ENCODE measurements at places on chromosomes 1 and 21. TPM values are rescaled to one million over a fixed set of nuclear protein-coding genes. Genes with fewer than 3 reads are reported as not detected.

- H3K36me3 ChIP-seq: no peaks in the 10 kb centered on the region
- no peak overlapping the region for H3K4me3 ChIP-seq
- H3K4me1 ChIP-seq: no peaks in the 10 kb centered on the region
- H3K27ac ChIP-seq: no peak overlapping the region
- no peak for DNase-seq
- H3K27me3 ChIP-seq: no peaks in the 10 kb centered on the region
Measured at GRCh38 chr1:7447736-7448135, 323.4 kb upstream of the VAMP3 start.

- DNase-seq: no peak
- H3K27me3 ChIP-seq: no peaks in the 10 kb centered on the region
- peaks cover 30% of the 10 kb centered on the region for H3K36me3 ChIP-seq
- H3K27ac ChIP-seq: peak overlapping the region; percentile 68
- H3K4me3 ChIP-seq: no peak overlapping the region
Measured at GRCh38 chr1:243286409-243287122, 30.7 kb downstream of the SDCCAG8 start.

- no peak overlapping the region for H3K4me3 ChIP-seq
- H3K36me3 ChIP-seq: no peaks in the 10 kb centered on the region
- H3K27me3 ChIP-seq: no peaks in the 10 kb centered on the region
- peak; percentile 51 for DNase-seq
- H3K4me1 ChIP-seq: no peaks in the 10 kb centered on the region
Measured at GRCh38 chr1:12180315-12180714, 13.5 kb downstream of the TNFRSF1B start.

Gene OVAAL
- not detected for total RNA-seq

GRCh38 chr1:3651026-3651929 lies 1.0 kb upstream of the TP73 start:
- H3K27me3 ChIP-seq: peaks cover 27% of the 10 kb centered on the region
- H3K4me1 ChIP-seq: peaks cover 34% of the 10 kb centered on the region

Measured in ascending aorta (tissue), 2 donors.